ENCODE measurements at places on chromosomes 1 and 21. TPM values are rescaled to one million over a fixed set of nuclear protein-coding genes. Genes with fewer than 3 reads are reported as not detected.

TNFSF4 gene
- 0.54 TPM for total RNA-seq

SPRR2F gene
- total RNA-seq, result not detected

GRCh38 chr1:185376840-185377635 is 60.0 kb upstream of the IVNS1ABP start:
- no peak for DNase-seq

DNA sequence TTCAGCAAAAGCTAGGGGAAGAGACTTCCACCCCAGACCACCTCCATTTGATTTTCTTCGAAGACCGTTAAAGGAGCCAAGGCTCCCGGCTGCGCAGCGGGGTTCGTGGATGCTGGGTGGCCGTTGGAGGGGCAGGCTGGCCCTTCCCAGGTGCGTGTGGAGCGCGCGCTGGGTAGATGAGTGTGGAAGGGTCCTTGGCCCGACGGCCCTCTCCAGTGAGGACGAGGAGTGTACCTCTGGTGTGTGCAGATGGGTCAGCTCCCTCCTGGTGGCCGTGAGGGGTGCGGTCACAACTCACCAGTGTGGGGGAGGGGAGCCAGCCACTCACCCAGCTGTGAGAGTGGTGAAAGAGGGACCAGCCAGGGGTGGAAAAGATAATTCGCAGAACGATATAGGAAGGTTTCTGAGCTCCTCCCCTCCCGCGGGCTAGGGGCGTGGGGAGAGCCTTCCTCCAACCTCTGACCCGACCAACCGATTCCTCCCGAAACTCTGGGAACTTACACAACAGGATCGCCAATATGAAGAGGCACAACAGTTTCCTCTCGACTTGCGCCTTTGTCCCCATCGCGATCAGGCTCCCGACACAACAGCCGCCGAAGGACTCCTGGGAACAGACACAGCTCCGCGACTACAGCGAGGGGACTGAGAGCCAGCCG is at the start of gene F11R:
TSS of gene F11R (minus strand) at position 644 of the 656 bp plus-strand sequence. CDS start at position 565, 79 bp downstream.
- no peak for DNase-seq

DNA sequence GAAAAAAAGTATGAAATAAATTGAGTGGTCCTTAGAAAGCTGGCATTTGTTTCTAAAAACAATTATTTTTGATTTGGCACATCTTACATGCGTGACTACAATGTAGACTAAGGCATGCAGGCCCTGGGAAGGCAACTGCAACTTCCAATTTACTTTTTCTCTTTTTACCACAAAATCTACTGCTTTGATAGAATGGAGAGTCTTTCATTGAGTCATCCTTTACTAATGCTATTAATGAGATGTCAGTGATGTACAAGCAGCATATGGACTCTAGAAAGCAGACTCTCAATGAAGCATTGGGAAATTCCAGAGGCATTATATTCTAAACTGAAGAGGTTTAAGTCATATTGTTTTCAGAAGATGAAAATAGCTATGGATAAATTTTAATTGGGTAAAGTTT is 29.6 kb upstream of the PRRX1 start:
- no peak for DNase-seq

- no peak for DNase-seq
Measured at GRCh38 chr1:186152620-186153239, 222.3 kb downstream of the TPR start.

DNA sequence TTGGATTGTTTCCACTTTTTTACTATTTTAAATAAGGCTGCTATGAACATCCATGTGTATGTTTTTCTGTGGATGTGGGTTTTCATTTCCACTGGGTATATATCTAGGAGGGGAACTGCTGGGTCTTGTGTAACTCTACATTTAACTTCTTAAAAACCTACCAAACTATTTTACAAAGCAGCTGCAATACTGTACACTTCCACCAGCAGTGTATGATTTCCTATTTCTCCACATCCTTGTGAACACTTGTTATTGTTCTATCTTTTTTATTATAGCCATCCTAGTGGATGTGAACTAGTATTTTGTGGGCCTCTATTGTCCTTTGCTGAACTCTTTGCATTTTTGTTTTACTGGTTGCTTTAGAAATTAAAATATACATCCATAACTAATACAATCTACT is 33.4 kb downstream of the DIPK1A start:
- DNase-seq, result no peak

GRCh38 chr1:156497078-156497742 is 3.4 kb downstream of the MEF2D start:
- peak; percentile 49 for DNase-seq

DNA sequence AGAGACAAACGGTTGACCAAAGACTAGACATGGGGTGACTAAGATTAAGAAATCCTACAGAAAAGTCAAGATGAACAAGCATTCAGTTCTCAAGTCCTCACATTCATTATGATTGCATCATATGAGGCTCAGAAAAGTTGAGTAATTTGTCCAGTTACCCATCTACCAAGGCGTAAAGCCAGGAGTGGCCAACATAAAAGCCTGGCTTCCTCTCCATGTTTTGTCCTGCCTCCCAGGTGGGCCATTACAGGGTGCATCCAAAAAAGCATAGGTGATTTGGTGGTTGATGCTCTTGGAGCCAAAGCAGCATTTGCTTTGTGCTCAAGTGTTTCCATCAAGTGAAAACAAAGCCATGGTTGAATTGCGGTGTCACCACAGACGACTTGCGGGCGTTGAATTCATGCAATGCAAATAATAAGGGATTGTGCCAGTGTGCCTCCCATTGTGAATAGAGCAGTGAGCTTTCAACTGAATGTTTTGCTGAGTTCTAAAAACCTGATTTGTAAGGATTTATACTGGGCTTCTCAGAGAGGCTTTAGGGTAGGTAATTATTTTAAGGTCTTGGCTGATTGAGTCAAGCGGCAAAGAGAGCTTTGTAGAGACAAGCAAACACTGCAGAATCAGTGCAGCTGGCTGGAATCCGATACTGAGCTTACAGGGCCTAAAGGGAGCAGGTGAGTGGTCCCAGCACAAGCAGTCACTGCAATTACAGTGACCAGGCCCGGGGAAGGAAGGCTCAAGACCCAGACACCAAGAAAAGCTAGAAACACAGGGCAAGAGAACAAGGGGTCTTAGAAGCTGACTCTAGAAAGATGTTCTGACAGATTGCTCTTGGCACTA is 54.1 kb downstream of the KCNJ15 start:
- DNase-seq, result no peak

GRCh38 chr1:207751790-207752455 is at the start of gene CD46:
TSS of gene CD46 (plus strand) at chr1:207752054. CDS start at chr1:207752213, 159 bp downstream.
- DNase-seq, result peak; percentile 97

All from chondrocyte (in vitro differentiated cells).